ENCODE measurements at places on chromosomes 3 and 15.

DNA sequence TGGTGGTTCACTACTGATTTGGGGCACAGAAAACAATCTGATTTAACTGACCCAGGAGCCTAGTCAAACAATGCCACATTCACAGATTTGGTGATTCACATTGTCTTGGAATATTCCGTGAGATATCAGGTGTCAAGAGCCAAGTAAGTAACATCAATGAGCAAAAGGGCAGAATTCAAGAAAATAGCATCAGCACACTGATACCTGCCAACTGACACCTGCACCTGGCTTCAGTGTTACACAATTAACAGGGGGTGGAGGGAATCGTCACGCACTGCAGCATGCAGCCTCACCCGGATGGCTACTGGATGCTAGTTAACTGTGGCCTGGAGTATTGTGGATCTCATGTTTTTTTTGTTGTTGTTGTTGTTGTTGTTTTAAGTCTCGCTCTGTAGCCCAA is 17.6 kb downstream of the CCNL1 start:
- no peak for DNase-seq

GRCh38 chr3:45566951-45567411 is 27.6 kb upstream of the LIMD1 start:
- no peak for DNase-seq

- DNase-seq: no peak
Observed at GRCh38 chr3:47848599-47849117, 45.7 kb downstream of the DHX30 start.

GRCh38 chr3:161332792-161333191 is 38.5 kb downstream of the SPTSSB start:
- DNase-seq: no peak

GRCh38 chr3:100210772-100211135 is 50.0 kb upstream of the TBC1D23 start:
- DNase-seq: peak; percentile 76

DNA sequence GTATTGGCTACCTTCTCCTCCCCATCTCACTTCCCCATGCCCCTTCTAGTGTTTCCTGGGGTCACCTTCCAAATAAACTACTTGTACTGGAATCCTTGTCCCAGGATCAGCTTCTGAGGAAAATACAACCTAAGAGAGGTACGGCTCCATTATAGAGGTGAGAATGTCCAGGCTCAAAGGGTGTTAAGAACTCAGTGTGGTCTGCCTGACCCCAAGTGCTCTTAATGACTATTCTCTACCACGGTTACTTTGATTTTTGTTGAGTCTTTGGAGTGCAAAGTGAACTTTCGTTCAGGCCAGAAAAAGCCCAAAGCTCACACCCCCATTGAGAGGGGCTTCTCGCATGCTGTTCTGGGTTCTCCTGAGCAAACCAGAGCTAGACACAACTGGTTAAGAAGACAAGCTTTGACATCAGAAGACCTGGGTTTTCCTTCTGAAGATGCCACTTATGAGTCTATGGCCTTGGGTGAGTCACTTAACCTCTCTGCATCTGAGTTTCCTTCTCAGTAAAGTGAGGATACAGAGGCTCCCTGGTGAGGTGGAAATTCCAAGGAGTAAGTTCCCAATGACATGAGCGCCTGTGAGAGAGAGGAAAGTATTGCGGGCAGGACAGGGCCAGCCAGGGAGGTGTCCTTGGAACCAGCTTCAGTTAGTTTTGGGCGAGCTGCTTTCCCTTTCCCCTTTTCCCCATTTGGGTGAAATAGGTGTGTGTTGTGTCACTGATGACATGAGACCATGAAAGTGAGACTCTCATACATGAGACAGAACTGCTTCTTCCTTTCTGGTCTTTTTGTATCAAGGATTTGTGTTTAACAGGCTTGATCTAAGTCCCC is 475.0 kb upstream of the PROK2 start:
- no peak for DNase-seq

Data from AG09309 (cell line).